ENCODE measurements at places on chromosomes 1 and 21. TPM values are rescaled to one million over a fixed set of nuclear protein-coding genes. Genes with fewer than 3 reads are reported as not detected.
A peak's percentile ranks its signal among the peaks of the same experiment; 100 is the strongest.

GRCh38 chr1:181061891-181062835 lies 26.3 kb upstream of the IER5 start:
- peak; percentile 47 for DNase-seq

GRCh38 chr1:19815801-19816736 lies 986 bp upstream of the RNF186 start:
- DNase-seq = no peak

DNA sequence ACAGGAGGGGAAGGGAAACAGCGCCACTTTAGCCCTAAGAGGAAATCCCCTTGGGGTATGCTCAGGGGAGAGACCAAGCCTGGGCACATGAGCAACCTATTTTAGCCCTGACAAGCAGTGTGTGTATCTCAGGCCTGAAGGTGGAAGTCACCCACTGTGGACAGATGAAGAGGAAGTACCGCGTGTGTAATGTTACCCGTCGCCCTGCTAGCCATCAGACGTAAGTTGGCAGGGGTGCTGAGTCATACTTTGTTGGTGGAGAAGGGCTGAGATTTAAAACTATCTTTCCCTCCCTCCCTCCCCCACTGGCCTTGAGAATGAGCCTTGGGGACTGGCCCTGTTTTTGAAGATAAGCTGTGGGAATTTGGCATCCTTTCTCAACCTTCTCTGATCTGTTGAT lies 11.2 kb downstream of the AGO1 start:
- no peak for DNase-seq

Gene DMBX1
- not detected for total RNA-seq

GRCh38 chr1:209238356-209238755 lies 345.2 kb upstream of the CAMK1G start:
- DNase-seq = no peak

GRCh38 chr1:64983110-64983509 lies 16.8 kb upstream of the JAK1 start:
- DNase-seq = no peak

All from left ventricle myocardium superior (tissue), 1 donor.